ENCODE measurements at places on chromosomes 1 and 21. TPM values are rescaled to one million over a fixed set of nuclear protein-coding genes. Genes with fewer than 3 reads are reported as not detected.
A peak's percentile ranks its signal among the peaks of the same experiment; 100 is the strongest.

- no peak overlapping the region for H3K27ac ChIP-seq
- no peaks in the 10 kb centered on the region for H3K4me1 ChIP-seq
- DNase-seq, result no peak
These were observed 640.6 kb downstream of the PTPRU start for GRCh38 chr1:29876902-29877301.

The PAX7 gene
- total RNA-seq, result not detected

The GPR137B gene
- total RNA-seq, result 2.4 TPM

DNA sequence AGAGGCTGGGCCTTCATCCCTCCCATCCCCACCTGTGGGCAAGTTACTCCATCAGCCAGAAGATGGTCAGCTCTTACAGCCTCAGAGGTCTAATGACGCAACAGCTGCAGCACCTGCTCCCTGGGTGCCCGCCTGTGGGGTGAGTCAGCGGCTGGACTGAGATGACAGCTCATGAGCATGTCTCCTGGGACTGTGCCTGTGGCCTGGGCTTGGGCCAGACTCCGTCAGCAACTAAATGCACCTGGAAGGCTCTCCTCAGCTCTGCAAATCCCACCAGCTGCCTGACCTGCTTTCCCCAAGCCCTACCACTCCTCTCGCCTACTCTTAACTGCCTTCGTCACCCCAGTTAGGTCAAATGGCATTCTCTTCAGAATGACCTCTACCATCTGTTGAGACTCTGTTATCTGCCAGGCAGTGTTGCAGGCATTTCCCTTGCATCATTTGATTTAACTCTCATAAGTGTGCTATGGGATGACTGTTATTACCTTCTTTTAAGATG, 47.7 kb downstream of the ETS2 start:
- H3K4me3 ChIP-seq, result no peak overlapping the region
- peak; percentile 31 for DNase-seq
- no peaks in the 10 kb centered on the region for H3K27me3 ChIP-seq
- no peak overlapping the region for H3K27ac ChIP-seq
- no peaks in the 10 kb centered on the region for H3K4me1 ChIP-seq

The ZMPSTE24 gene
- total RNA-seq, result 9.9 TPM

GRCh38 chr1:31412205-31412604, 808 bp upstream of the SERINC2 start:
- H3K27ac ChIP-seq, result no peak overlapping the region
- no peak overlapping the region for H3K4me3 ChIP-seq
- no peaks in the 10 kb centered on the region for H3K27me3 ChIP-seq
- DNase-seq, result no peak

The LORICRIN gene
- not detected for total RNA-seq

The CSF3R gene
- total RNA-seq, result 0.47 TPM

The TSPEAR gene
- total RNA-seq, result 0.17 TPM

DNA sequence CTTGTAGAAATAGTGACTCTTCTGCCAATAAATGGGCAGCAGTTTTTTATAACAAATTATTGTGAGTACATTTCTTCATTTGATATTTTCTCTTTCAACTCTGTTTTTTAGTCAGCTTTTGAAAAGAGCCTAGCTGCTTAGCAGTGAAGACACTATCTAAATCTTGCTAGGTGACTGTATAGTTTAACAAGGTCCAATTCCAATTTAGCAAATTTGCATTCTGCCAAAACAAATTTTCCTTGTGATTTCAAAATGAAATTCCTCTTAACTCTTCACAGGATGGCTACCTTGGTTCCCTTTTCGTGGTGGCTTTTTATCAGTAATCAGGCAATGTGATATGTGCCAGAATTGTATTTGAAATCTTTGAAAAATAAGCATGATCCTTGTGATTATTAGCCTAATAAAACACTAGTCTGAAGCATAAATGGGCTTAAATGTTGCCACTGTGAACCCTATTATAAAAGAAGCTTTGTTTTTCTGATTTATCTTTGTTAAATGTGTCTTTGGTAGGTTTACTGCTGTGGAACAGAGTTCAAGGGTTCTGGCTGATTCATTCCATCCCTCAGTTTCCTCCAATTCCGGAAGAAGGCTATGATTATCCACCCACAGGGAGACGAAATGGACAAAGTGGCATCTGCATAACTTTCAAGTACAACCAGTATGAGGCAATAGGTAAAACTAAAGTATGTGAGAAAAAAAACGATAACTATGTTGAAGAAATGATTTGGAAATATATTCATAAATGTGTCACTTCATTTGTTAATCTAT, 12.2 kb downstream of the DNASE2B start:
- DNase-seq, result no peak
- H3K27ac ChIP-seq, result no peak overlapping the region
- no peaks in the 10 kb centered on the region for H3K36me3 ChIP-seq
- no peaks in the 10 kb centered on the region for H3K27me3 ChIP-seq
- H3K4me1 ChIP-seq, result peaks cover 23% of the 10 kb centered on the region

GRCh38 chr1:22225858-22226589, 83.1 kb upstream of the WNT4 start:
- DNase-seq, result no peak
- no peaks in the 10 kb centered on the region for H3K27me3 ChIP-seq
- no peaks in the 10 kb centered on the region for H3K4me1 ChIP-seq

The AADACL3 gene
- total RNA-seq, result not detected

DNA sequence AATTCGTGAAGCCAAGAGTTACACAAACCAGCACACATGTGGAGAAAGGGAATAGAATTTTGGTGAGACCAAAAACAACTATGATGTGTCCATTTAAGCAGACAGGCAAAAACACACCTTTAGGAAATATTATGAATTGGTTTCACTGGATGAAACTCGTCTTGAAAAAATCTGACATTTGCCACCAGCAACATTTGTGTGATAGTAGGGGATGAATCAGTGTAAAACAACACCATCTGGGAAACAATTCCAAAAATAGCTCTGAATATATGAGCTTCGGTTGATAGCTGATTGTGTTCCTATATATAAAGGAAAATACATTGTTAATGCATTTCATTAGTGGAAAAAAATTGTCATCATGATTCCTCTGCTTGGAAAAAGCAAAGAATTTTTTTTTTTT, 327.8 kb downstream of the PAPPA2 start:
- no peak overlapping the region for H3K4me3 ChIP-seq
- no peaks in the 10 kb centered on the region for H3K4me1 ChIP-seq
- H3K27ac ChIP-seq, result no peak overlapping the region
- no peaks in the 10 kb centered on the region for H3K27me3 ChIP-seq
- no peaks in the 10 kb centered on the region for H3K36me3 ChIP-seq

DNA sequence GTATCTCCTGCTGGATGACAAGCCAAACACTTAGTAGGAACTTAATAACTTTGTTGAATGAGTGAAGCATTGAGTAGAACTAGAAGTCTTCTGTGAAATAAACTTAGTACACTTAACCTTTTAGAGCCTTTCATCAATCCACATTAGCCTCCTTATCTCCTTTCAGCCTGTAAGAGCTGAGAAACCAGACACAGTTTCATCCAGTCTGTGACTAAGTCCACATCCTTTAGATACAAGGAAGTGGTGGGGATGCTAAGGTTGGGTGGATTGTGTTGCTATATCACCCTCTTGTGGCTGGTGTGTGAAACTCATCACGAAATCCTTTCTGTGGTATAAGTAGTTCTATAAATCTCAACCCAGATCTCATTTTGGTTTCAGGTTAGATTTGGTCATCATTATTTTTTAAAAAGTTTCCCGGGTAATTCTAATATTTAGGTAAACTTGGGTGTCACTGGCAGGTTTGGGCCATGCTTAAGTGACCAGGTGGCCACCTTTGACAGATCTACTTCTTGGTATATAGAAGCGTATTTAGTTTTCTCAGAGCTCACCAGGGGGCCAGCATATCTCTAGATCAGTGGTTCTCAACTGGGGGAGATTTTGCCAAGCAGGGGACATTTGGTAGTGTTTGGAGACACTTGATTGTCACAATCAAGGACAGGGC, 27.8 kb upstream of the CD84 start:
- no peaks in the 10 kb centered on the region for H3K4me1 ChIP-seq
- H3K27ac ChIP-seq, result no peak overlapping the region
- no peak overlapping the region for H3K4me3 ChIP-seq
- peak; percentile 51 for DNase-seq
- no peaks in the 10 kb centered on the region for H3K36me3 ChIP-seq

The TCP10L gene
- 0.47 TPM for total RNA-seq

The SPATA46 gene
- not detected for total RNA-seq

The SLAMF8 gene
- 1.7 TPM for total RNA-seq

DNA sequence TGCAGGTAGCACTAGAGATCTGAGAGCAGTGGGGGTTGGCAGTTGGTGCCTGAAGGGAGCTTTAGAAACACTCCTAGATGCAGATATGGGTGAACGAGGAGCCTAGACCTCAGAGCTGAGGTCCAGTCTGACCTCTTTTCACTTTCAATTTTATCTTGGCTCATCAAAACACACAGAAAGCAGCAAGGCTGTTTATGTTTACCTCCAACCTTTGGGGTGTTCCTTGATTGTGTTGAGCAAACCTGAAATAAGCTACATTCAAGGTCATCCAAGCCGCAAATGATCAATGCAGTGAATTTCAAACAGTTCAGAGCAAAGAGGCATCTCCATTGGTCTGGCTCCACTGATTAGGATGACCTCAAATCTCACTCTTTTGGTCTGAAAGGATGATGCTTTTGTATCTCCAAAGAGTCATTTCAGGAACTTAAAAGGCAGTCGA, 1.3 kb downstream of the LY9 start:
- H3K36me3 ChIP-seq, result no peaks in the 10 kb centered on the region
- no peaks in the 10 kb centered on the region for H3K4me1 ChIP-seq
- no peak for DNase-seq
- H3K27ac ChIP-seq, result no peak overlapping the region

GRCh38 chr21:25949701-25950100, 214.9 kb downstream of the GABPA start:
- H3K4me1 ChIP-seq, result no peaks in the 10 kb centered on the region
- no peak for DNase-seq
- H3K27me3 ChIP-seq, result no peaks in the 10 kb centered on the region

DNA sequence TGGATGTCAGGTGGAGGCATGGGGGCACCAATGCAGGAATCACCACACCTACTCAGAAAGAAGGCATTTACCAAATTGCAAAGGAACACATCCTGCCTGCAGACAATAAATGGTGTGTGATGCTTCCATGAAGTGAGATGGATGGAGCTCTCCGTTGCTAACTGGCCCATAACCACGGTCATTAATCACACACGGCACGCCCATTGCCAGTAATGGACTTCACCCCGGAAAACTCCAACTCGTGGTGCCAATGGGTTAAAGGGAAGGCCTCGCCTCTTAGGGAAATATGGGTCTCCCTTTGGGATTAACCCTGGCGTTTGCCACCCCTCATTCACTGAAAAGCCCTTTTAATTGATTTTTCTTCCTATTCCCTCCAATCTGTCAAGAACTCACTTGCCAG, 443.1 kb upstream of the DAB1 start:
- no peak overlapping the region for H3K4me3 ChIP-seq
- no peak overlapping the region for H3K27ac ChIP-seq
- H3K27me3 ChIP-seq, result no peaks in the 10 kb centered on the region
- no peak for DNase-seq

The APOBEC4 gene
- not detected for total RNA-seq

- H3K4me3 ChIP-seq, result no peak overlapping the region
- H3K27ac ChIP-seq, result no peak overlapping the region
- DNase-seq, result no peak
- peaks cover 5% of the 10 kb centered on the region for H3K36me3 ChIP-seq
These were observed 31.2 kb downstream of the GNPAT start for GRCh38 chr1:231272173-231272572.

DNA sequence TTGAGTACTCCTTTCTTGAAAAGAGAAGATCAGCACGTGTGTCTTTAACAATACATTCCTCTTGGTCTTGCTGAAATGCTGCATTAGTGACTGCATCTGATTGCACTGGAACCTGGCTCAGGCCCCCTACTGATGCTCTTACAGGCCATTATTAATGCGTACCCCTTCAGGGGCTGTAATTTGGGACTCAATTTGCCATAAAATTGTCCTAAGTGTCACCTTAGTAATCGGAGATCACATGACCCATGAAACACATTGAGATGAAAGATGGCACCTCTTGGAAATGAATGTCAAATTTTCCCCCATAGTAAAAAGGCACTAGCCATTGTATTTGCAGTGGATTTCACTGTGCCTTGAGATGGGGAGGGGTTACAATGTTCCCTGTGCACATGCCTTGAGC, 563.3 kb downstream of the KIF26B start:
- no peaks in the 10 kb centered on the region for H3K36me3 ChIP-seq
- no peaks in the 10 kb centered on the region for H3K27me3 ChIP-seq
- DNase-seq, result no peak
- H3K4me1 ChIP-seq, result no peaks in the 10 kb centered on the region
- H3K27ac ChIP-seq, result no peak overlapping the region

The VHLL gene
- total RNA-seq, result not detected

DNA sequence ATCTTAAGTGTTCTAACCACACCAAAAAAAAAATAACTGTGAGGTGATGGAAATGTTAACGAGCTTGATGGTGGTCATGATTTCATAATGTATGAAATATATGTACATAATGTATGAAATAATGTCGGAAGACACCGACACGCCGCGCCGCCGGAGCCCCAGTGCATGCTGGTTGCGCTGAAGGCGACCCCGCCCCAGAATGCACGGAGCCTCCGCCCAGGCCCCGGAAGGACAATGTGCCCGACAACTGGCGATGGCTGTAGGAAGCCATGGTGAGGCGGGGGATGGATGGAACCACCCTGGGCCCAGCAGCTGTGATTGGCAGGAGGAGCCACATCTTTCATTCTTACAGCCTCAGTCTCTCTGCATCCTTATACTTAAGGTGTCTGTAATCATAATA, 7.4 kb downstream of the OR2T10 start:
- no peak overlapping the region for H3K27ac ChIP-seq
- no peaks in the 10 kb centered on the region for H3K27me3 ChIP-seq
- H3K4me3 ChIP-seq, result no peak overlapping the region

DNA sequence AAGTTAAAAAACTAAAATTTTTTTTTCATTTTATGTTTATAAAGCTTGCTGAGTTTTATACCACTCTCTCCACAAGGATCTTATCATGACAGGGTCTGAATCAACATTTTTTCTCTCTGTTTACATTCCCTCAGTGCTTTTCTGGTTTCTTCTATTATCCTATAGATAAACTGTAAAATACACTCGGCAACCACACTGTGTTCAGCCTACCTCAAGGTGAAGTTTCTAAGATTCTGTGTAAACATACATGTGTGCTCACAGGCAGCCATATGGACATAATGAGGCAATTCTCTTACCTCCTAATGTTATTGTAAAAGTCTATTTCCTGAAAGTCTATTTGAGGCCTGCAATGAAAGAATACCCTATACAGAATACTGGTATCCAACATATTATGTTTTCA, 114.6 kb downstream of the NTPCR start:
- H3K36me3 ChIP-seq, result no peaks in the 10 kb centered on the region
- DNase-seq, result no peak
- H3K4me1 ChIP-seq, result no peaks in the 10 kb centered on the region
- H3K27me3 ChIP-seq, result no peaks in the 10 kb centered on the region
- no peak overlapping the region for H3K27ac ChIP-seq
- H3K4me3 ChIP-seq, result no peak overlapping the region

- no peak for DNase-seq
- no peaks in the 10 kb centered on the region for H3K36me3 ChIP-seq
- H3K4me3 ChIP-seq, result no peak overlapping the region
These were observed 66.3 kb downstream of the SPATA46 start for GRCh38 chr1:162310337-162310736.

The AVPR1B gene
- 0.13 TPM for total RNA-seq

The PLA2G2F gene
- not detected for total RNA-seq
